BE2C (cell line): ENCODE measurements at places on chromosomes 12 and 14.
A peak's percentile ranks its signal among the peaks of the same experiment; 100 is the strongest.

DNA sequence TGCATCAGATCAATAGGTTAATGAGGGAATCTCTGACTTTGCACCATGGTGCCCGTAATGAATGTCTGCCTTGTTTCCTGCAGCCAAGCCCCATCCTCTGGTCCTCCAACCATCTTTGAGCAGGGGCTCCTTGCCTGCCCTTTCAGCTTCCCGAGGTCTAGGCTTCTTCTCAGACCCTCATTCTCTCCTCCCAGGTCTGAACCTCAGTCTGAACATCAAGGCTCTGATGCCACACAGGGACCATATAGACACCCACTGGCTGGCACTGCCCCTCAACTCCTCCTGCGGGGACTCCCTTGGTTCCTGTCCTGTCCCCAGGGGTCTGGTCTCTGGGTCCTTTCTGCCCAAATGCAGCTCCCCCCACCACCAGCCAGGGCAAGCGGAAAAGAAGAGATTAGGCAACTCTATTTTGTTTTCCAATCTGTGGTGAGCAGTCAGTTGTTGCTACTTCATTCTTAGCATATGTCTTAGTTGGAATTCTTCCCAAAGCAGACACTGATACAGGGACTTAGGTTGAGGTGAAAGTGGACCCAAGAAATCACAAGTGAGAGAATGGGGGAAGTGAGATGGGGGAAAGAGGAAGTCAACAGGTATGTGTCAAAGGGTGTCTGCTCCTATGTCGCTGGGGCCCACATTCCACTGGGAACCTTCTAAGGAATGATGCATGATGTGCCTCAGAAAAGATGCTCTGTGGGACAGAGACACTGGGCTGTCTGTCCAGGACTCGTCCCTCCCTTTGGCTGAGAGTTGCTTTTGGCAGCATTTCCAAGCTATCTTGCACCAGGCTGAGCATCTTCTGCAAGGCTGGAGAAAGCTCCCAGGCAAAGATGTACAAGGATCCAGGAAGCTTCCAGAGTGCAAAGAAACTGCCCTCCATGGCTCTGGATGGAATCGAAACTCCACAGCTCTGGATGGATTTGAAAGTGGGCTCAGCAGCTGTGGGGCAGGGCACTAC is 1096.5 kb upstream of the TMEM132C start:
- DNase-seq, result no peak

DNA sequence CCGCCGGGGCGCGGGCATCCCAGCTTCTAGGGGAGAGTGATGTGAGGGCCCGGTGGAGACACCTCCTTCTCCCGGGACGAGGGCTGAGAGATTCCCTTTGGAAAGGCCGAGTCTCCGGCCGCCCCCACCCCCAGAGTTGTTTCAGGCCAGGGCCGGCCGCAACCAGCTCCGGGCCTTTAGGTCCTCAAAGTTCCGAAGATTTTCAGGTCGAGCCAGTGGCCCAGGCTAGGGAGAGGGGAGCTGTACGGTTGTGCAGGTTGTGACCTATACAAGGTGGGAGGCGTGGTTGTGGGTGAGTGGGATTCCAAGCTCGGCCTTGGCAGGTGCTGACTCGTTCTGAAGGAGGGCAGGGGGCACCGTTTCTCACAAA is 18.4 kb upstream of the ANKRD33 start:
- DNase-seq, result no peak

GRCh38 chr14:57246933-57247657 is 21.6 kb downstream of the EXOC5 start:
- no peak for DNase-seq

DNA sequence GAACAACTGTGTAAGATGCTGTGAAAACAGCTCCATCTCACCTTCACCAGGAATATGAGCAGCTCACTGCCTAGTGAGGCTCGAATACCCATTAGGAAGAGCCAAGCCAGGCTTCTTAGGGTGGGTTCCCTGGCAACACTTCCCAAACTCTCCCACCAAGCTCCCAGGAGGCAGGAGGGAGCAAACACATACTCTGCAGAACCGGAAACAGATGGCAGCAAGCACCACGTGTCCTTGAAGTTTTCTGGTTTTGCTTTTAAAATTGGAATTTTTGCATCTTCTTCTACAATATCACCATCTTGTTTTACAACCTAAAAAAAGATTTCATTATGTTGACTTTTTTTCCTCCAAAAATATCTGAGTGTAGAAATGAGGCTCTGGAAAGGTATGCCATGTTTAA is 186.7 kb downstream of the ZFP36L1 start:
- no peak for DNase-seq

DNA sequence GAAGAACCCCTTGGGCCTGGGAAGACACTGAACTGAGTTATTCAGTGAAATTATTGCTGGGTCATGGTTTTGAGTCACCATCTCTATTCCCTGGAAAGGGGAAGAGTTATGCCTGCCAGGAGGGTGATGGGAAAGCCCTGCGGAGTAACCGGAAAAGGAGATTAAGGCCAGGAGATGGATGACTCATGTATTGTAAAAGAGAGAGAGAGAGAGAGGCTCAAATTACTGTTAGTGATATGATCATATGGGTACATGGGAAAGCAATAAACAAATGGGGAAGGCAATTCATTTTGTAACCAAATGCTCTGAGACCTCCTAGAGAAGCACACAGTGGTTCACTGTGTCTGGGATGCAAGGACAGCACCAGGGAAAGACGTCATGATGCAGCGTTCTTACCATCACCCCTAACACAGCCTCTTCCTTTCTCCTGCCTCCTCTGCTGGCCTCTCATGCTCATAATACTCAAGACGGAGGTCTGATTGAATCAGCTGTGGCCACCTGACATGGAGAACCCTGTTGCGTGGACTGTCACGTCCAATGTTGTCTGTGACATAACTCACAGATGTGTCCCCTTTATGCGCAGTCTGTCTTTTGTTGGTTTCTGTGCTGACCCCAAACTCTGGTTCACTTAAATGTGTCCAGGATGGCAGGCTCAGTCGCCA is 243.7 kb downstream of the TMEM132D start:
- DNase-seq, result no peak

DNA sequence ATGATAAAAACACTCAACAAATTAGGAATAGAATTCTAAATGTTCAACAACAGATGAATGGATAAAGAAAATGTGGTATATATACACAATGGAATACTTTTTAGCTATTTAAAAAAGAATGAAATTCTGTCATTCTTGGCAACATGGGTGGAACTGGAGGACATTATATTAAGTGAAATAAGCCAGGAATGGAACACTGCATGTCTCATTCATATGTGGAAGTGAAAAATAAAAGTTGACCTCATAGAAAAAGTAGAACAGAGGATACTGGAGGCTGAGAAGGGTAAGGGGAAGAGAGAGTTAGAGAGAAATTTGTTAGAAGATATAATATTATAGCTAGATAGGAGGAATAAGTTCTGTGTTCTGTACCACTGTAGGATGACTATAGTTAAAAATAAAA is 35.8 kb upstream of the ZFP36L1 start:
- no peak for DNase-seq

DNA sequence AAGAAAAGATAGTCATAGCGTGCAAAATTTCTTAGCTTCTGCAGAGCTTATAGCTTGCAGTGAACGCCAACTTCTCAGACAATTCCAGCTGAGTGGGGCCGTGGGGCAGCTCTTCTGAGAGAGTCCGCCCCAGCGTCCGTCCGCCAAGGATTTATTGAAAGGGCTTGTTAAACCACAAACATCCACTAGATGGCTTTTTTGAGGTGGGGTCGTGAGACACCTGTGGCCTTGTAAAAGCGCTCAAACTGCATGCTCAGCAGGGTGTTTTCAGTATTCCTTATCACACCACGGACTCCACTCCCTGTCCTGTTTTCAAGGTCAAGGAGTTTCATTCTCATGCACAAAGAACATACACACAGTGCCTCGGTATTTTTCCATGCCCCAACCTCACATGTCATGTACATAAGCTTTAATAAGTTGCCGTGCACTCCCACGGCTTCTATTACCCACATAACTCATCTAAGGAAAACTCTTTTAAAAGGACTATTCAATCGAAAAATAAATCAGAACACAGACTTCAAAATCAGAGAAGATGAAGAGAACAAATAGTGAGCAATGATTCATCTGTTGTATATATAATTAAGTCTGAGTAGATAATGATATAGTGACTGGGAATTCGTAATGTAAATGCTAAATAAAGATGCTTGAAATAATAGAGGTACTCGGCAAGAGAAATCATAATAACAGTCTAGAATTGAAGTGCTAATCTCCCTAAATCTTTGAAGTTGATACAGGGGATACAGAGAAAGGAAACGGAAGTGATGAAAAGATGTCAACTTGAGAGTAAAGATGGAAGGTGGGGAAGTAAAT is 46.7 kb downstream of the WBP11 start:
- peak; percentile 39 for DNase-seq

DNA sequence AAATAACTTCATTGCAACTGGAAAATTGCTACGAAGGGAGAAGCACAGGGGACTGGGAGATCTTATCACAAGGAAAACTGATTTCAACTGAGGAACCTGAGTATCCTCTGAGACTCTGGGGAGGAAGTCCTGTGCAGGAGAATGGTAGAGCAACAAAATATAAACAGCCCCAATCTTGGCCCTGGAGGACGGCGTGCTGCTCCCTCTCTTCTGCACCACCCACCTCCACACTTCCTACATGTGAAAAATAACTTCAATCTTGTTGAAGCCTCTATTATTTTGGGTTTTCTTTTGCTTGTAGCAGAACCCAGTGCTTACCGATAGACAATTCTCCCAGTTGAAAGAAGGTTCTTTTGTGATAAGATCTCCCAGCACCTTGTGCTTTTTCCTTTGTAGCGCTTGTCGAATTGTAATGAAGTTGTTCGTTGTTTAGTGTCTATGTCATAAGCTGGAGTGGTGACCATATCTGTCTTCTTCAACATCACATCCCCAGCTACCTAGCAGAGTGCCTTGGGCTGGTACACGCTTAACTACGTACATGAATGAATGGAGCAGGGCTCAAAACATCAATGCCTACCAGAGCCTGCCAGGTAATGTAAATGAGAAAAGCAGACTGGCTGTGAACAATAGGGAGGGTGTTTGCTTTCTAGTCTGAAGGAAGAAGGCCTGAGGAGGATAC is 2.8 kb upstream of the CD4 start:
- DNase-seq, result no peak

DNA sequence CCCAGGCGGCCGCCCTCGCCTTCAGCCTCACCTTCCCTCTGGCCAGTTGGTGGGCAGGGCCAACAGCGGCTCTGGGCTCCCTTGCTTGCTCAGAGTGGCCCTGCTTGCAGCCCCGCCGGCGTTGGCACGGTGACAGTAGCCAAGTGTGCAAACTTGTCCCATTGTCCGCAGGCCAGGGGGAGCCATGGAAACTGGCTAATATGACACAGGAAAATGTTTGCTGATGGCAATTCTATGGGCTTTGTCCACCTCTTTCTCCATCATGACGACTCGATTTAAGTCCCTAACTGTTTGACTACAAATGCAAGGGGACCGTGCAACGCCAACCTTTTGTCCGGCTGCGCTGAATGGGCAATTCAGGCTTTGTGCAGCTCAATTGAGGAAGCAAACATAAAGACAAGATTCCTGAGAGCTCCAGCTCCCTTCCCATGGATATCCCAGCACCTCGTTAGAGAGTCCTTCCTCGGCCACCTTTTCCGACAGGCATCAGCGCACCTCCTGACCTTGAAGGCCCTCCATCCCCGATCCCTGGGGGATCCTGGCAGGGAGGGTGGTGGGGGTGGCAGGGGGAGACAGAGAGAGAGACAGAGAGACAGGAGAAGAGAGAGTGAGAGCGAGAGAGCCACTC is 785 bp upstream of the FAM181A start:
- no peak for DNase-seq

GRCh38 chr12:31682136-31682962 is 22.9 kb downstream of the ETFBKMT start:
- peak; percentile 71 for DNase-seq

DNA sequence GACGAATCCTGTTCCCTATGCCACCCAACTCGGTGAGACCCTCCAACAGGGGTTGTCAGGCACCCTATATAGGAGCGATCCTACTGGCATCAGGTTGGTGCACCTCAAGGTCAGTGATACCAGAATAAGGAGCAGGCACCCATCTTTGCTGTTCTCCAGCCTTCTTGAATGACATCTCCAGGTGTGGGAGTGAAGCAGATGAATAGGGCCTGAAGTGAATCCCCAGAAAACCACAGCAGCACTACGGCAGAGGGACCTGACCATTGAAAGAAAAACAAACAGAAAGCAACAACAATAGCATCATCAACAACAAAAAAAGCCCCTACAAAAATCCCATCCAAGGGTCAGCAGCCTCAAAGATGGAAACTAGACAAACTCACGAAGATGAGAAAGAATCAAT is 445.2 kb upstream of the ATP2B1 start:
- no peak for DNase-seq

DNA sequence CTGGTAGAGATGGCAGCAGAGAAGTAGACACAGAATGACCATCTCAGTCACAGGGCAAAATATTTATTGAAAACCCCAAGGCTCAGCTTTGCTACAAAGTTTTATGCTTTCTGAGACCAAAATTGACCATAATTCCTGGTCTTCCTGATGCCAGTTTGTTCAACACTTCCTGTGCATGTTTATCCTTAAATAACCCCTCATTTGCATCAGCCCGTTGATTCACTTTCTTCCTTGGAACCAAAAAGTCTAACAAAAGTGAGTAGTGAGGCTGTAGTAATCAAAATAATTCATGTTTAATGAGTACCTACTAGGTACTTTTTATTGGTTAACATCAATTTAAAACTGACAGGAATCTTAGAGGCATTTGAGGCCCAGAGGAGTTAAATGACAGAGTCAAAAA is 51.7 kb downstream of the TRHDE start:
- DNase-seq, result no peak

- DNase-seq, result no peak
Measured at GRCh38 chr12:1829306-1829900, 9.0 kb downstream of the LRTM2 start.

DNA sequence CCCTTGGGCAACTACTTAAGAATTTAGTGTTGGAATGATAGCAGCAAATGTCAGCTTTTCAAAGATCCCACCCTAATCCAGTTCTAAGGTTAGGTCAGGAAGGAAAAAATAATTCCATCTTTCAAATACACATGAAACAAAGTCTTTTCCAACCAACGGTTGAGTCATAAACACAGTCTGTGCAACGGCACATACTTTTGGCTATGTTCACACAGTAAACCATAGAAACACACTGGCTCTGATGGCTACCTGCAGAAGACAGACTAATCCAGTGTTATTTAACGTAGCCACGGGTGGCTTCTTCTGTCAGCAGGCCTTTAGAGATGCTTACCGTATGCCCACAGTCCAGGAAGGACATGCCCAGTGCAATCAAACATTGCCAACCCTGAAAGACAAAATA is 35.7 kb downstream of the HIGD1C start:
- no peak for DNase-seq

GRCh38 chr12:20463913-20464524 is 95.7 kb downstream of the PDE3A start:
- no peak for DNase-seq
